ENCODE measurements at places on chromosomes 7 and 10.

DNA sequence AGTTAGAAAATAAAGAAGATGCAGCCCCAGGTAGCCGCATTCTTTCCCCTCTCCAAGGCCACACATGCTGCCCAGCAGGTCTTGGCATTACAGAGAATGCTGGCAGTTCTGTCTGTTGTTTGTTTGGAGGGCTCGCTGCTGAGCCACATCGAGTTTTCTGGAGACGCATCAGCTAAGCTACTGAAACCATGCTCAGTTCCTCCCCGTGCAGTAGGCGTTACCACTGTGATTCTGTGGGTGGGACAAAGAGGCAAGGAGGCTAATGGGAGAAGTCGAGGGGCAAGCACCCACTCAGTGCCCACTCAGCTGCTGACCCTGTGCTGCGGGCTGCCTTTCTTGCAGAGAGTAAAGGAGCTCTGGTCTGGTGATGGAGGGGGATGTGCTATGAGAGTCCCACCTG lies 15.5 kb upstream of the GTPBP4 start:
- DNase-seq, result no peak

DNA sequence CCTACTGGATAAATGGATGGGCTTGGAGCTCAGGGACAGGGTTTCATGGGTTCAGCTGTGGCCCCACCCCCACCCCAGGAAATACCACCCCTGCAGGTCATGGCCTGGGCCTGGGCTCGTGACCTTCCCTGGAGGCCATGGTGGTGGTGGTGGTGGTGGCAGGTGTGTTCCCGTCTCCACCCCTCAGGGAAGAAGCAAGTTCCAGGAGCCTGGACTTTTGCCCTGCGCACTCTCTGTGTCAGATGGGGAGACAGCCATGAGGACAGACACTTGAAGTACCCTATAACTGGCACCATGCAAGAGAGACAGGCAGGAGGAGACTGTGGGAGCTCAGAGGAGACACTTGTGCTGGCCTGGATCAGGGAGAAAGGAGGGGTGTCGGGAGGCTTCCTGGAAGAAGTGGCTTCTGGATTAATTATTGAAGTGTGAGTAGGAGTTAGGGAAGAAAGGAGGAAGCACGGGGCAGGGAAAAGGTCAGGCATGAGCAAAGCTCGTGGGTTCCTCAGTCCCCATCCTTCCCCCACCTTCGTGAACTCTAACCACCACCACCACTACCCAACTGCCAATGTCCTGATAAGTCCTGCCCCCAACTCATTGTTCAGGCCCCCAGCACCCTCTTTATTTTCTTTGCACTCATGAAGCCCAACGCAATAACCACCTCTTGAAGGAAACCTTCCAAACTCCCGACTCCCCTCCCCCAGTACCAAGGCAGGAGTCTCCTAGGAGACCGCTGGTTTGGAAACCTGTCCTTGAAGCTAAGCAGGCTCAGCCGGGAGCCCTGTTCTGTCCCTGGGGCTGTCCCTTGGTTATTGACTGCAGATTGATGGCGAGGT lies 8.9 kb downstream of the SH2B2 start:
- DNase-seq, result no peak

- DNase-seq, result no peak
These were observed 639.3 kb upstream of the GALNT17 start for GRCh38 chr7:70492625-70493024.

DNA sequence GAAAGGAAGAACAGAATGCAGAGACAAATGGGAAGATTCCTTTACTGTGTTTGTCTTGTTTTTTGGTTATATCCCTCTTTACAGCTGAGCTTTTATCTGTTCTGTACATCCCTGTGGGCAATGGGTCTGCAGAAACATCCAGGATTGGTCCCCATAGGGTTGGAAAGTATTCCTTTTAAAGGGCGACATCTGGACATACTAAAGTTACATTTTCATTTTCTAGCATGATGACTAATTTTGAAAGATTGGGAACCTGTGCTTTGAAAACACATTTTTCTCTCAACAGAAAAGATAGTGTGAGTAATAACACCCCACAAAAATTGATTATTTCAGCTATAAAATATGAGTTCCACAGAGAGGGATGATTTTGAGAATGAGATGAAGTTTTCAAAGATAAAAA lies 435.8 kb downstream of the GPAM start:
- no peak for DNase-seq

- no peak for DNase-seq
These were observed 67.2 kb upstream of the POT1 start for GRCh38 chr7:124996778-124997177.

- DNase-seq, result no peak
These were observed 149.4 kb upstream of the PFKP start for GRCh38 chr10:2917926-2918325.

DNA sequence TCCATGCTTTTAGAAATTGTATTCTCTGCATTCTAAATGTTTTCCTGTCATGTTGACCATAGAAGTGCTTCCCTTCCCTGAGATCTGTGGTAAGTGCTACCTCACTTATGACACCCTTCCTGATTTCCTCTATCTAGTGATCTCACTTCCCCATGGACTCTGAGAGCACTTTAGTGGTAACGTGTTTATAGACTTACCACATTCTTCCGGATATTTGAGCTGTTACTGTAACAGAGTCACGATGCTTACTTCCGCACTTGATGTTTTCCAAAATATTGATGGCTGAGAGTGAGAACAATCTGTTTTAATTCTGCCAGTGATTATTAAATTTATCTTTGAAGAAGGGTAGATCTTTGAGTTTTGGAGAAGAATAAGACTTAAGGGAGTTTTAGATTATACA lies 60.1 kb upstream of the NAMPT start:
- no peak for DNase-seq

DNA sequence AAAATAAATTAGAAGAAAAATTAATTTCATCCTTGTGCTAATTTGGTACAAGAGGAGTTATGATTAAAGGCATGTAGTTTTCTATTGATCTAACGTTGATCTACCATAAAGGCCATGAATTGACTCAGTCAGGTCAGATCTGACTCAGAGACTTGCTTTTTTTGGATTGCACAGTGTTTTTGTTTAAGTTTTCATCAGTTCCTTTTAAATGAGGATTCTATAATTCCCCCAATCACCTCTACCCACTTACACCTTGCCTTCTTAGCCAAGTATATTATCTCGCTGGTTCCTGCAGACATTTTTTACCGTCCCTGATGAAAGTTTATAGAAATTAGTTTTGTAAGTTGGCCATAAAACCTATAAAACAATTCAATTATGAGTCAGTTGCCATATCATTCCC lies 132.4 kb upstream of the PALS2 start:
- no peak for DNase-seq

GRCh38 chr10:104608091-104608828 lies 32.8 kb upstream of the SORCS3 start:
- DNase-seq, result no peak

DNA sequence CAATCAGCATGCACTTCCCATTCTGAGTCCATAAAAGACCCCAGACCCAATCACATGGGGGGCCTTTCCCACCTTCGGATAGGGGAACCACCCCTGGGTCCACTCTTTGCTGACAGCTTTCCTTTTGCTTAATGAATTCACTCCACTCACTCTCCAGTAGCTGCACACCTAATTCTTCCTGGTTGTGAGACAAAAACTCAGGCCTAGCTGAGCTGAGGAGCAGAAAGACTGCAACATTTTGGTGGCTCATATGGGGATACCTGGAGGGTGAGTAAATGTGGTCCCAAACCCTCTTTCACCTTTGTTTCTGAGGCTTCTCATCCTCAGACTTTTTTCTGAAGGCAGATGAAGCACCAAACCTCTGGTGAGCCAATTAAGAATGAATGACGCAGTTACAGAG lies 138.1 kb downstream of the WDR11 start:
- DNase-seq, result no peak

- DNase-seq, result no peak
These were observed 55.7 kb downstream of the TPK1 start for GRCh38 chr7:144780071-144780608.

DNA sequence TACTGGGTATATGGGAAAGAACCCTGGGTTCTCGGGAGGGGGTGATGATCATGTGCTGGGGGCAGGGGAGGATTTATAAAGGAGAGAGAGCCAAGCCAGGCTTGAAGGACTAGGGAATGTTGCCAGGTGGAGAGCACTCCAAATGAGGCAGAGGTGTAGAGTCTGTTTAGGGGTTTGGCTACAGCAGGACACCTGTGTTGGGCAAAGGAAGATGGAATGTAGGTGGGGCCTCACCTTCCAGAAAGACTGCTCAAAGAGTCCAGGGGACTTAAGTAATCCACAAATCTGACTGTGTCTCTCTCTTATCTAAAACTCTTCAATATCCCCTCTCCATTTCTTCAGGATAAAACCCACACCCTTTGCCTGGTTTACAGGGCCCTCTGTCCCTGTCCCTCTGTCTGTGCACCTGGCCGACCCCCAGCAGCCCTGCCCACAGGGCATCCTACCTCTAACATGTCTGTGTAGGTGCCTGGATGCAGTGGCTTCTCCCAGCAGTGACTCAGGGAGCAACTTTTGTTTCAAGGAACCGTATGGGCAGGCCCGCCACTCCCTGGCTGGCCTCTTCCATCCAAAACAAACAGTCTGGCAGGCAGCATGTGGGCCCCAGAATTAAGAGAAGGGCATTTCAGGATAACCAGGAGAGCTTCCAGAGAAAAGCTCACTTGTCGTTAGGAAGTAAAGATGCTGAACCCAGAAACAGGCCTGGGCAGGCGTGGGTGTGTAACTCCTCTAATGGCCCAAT lies 10.6 kb upstream of the PLEKHA1 start:
- DNase-seq, result no peak

DNA sequence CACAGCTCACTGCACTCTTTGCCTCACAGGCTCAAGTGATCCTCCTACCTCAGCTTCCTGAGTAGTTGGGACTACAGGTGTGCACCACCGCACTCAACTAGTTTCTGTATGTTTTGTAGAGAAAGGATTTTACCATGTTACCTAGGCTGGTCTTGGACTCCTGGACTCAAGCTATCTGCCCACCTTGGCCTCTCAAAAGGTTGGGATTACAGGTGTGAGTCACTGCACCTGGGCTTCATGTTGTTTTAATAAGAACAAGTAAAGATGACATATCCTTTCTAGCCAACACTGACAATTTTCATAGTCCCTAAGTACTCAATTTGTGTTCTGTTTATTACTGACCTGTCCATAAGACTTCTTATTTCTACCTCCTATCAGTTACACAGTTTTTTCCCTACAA lies 16.8 kb downstream of the SEMA3C start:
- DNase-seq, result no peak

- no peak for DNase-seq
These were observed 44.7 kb downstream of the SPAG6 start for GRCh38 chr10:22389856-22390589.

GRCh38 chr7:149759093-149759860 lies 14.1 kb downstream of the ZNF467 start:
- DNase-seq, result no peak

GRCh38 chr10:114403541-114404161 lies 651 bp downstream of the AFAP1L2 start:
- no peak for DNase-seq

DNA sequence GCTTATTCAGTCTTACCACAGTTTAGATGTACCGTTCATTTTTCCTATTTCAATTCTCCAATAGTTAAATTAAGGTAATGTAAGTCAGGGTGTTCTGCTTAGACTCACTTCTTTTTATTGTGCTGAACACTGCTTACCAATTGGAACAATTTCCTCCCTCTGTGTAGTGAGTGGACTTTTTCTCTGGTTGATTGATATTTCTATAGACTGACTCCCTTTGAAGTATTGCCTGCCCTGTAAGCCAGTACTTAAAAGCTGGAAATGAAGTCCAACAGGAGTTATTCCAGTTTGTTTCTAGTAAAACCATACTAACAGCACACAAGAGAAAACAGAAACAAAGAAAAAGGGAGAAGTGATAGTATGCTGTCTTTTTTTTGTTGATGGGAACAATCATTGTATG lies 1674.9 kb downstream of the REEP3 start:
- no peak for DNase-seq

- DNase-seq, result no peak
These were observed 556.8 kb upstream of the GALNT17 start for GRCh38 chr7:70574970-70575799.

DNA sequence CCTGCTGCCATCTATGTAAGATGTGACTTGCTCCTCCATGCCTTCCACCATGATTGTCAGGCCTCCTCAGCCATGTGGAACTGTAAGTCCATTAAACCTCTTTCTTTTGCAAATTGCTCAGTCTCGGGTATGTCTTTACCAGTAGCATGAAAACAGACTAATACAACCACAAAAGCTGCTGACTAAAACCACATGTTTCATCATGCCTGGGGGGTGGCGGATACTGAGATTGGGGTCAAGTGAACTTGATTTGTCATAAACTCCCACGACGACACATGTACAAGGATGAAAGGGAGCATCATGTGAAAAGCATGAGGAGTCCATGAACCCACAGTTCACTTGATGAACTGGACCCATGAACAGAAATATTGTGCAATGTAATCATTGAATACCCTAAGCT lies 134.9 kb upstream of the ANK3 start:
- no peak for DNase-seq

DNA sequence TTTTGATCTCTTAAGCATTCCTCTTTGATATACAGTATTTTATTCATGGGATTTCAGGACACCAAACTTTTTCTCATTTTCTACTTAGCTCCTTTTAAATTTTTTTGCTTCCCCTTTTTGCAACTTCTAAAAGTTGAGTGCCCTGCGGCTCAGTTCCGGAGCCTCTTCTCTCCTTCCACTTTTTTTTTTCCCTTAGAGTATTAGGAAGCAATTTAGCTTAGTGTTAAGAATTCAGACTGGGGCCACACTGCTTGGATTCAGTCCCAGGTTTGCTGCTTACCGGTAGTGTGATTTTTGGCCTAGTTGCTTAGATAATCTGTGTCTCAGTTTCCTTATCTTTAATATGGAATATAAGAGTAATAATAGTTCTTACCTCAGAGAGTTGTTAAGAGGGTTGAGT lies 3.4 kb downstream of the STAM start:
- DNase-seq, result no peak

DNA sequence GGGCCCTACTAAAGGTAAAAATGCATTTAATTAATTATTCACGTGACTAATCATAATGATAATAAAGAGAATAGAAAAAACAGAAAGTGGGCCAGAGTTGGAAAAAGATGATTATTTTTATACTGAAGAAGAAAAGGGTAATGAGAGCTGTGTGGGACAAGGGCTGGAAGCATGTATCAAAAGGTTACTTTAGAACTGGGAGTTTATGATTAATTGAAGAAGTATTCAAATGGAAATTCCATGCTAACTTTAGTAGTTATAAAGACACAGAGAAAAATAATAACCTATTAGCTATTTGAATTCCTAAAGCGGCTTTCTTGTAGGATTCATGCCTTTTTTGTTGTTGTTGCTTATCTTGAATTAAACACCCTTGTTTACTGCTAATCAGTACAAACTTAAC lies 49.9 kb downstream of the MKX start:
- no peak for DNase-seq

DNA sequence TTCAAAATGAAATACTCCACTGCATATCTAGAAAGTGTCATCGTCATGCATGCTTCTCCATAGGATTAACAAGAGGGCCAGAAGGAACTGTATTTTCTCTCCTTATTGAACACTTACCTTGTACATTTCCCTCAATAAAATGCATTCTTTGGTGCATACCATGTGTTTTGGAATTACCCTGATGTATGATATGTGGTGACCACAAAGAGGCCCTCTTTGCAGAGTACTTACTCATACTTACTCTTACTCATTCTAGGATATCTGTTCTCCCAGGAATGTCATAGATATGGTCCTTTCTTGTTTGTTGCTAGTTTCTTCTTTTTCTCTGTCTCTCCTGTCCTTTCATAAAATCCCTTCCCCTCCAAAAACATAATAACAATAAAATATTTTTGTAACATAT lies 1087.1 kb upstream of the POT1 start:
- no peak for DNase-seq

- peak; percentile 13 for DNase-seq
These were observed 102.7 kb downstream of the GRID1 start for GRCh38 chr10:86263907-86264306.

GRCh38 chr7:108049962-108050361 lies 47.0 kb upstream of the LAMB1 start:
- DNase-seq, result no peak
